ENCODE measurements at places on chromosomes 2 and 18. TPM values are rescaled to one million over a fixed set of nuclear protein-coding genes. Genes with fewer than 3 reads are reported as not detected.

The POTEE gene
- total RNA-seq = 8.0 TPM

The PCARE gene
- total RNA-seq = not detected

The OTOS gene
- not detected for total RNA-seq

The RBM44 gene
- not detected for total RNA-seq

The DNAH6 gene
- 0.70 TPM for total RNA-seq

The CHRNG gene
- not detected for total RNA-seq

The SCG2 gene
- 0.35 TPM for total RNA-seq

The COL6A3 gene
- total RNA-seq = 2.1 TPM

The GRB14 gene
- total RNA-seq = 10.1 TPM

The NRP2 gene
- total RNA-seq = 95.6 TPM

The RNMT gene
- 36.5 TPM for total RNA-seq
